ENCODE measurements at places on chromosomes 3 and 15. TPM values are rescaled to one million over a fixed set of nuclear protein-coding genes. Genes with fewer than 3 reads are reported as not detected.

The POPDC2 gene
- 0.65 TPM for total RNA-seq

The MCTP2 gene
- 11.6 TPM for total RNA-seq

The ZNF502 gene
- 1.7 TPM for total RNA-seq

The GOLGA6D gene
- not detected for total RNA-seq

The XCR1 gene
- not detected for total RNA-seq

The MINAR1 gene
- total RNA-seq, result 0.14 TPM
